Stimulated activated CD4-positive, alpha-beta T cell treated with anti-CD3 and anti-CD28 coated beads, Interleukin-4, amount 100 ng/mL, for 24 hours (primary cell): ENCODE measurements at places on chromosomes 2 and 18.
A peak's percentile ranks its signal among the peaks of the same experiment; 100 is the strongest.

- DNase-seq: no peak
These were observed 41.2 kb downstream of the SAP130 start for GRCh38 chr2:127986548-127987079.

GRCh38 chr18:38698088-38698487 is 1132.5 kb upstream of the CELF4 start:
- DNase-seq: no peak

- no peak for DNase-seq
These were observed 38.4 kb downstream of the C1QL2 start for GRCh38 chr2:119119999-119120756.

- DNase-seq: peak; percentile 56
These were observed 1.5 kb downstream of the MTHFD2 start for GRCh38 chr2:74199871-74200305.

GRCh38 chr2:148643421-148643820 is 1.1 kb upstream of the EPC2 start:
- peak; percentile 11 for DNase-seq
